ENCODE measurements at places on chromosomes 6 and 20. TPM values are rescaled to one million over a fixed set of nuclear protein-coding genes. Genes with fewer than 3 reads are reported as not detected.

The SIRT5 gene
- polyA plus RNA-seq: 9.8 TPM

The CDKN1A gene
- 0.12 TPM for polyA plus RNA-seq

The TINAG gene
- polyA plus RNA-seq: not detected

The C6orf89 gene
- 44.4 TPM for polyA plus RNA-seq

The LPA gene
- not detected for polyA plus RNA-seq

The RAB23 gene
- 0.56 TPM for polyA plus RNA-seq

The GPRC6A gene
- polyA plus RNA-seq: not detected

The RAET1G gene
- polyA plus RNA-seq: not detected

The POU5F1 gene
- not detected for polyA plus RNA-seq

The MOG gene
- polyA plus RNA-seq: not detected

The FAM83B gene
- not detected for polyA plus RNA-seq

Measured in naive thymus-derived CD8-positive, alpha-beta T cell (primary cell).